ENCODE measurements at places on chromosomes 7 and 10. TPM values are rescaled to one million over a fixed set of nuclear protein-coding genes. Genes with fewer than 3 reads are reported as not detected.

PON1 gene
- total RNA-seq: not detected

ZFYVE27 gene
- total RNA-seq: 15.1 TPM

MYPN gene
- 285 TPM for total RNA-seq

CNPY1 gene
- total RNA-seq: not detected

FOXI2 gene
- total RNA-seq: not detected

CHST15 gene
- total RNA-seq: 3.6 TPM

MNX1 gene
- total RNA-seq: not detected

CALCR gene
- total RNA-seq: 1.0 TPM

PPP1R3A gene
- 124 TPM for total RNA-seq

TLX1 gene
- not detected for total RNA-seq

AKR1C8 gene
- not detected for total RNA-seq

FKBP9 gene
- 42.6 TPM for total RNA-seq

SLC18A3 gene
- not detected for total RNA-seq

C10orf105 gene
- not detected for total RNA-seq

SHH gene
- total RNA-seq: not detected

ASB10 gene
- total RNA-seq: 24.3 TPM

UCMA gene
- total RNA-seq: not detected

ANXA8 gene
- 0.17 TPM for total RNA-seq

GPRIN2 gene
- total RNA-seq: not detected

PNLIPRP2 gene
- total RNA-seq: not detected

CLCN1 gene
- 3.6 TPM for total RNA-seq

CCDC172 gene
- total RNA-seq: not detected

MGMT gene
- total RNA-seq: 13.3 TPM

RBP3 gene
- not detected for total RNA-seq

LCOR gene
- 17.2 TPM for total RNA-seq

NRCAM gene
- 0.21 TPM for total RNA-seq

LLCFC1 gene
- total RNA-seq: not detected

ADIRF gene
- total RNA-seq: 19.1 TPM

H2BK1 gene
- total RNA-seq: not detected

DUSP5 gene
- 2.7 TPM for total RNA-seq

KLF14 gene
- total RNA-seq: 0.34 TPM

PRKCQ gene
- 76.3 TPM for total RNA-seq

PHKG1 gene
- 99.6 TPM for total RNA-seq

RPEL1 gene
- not detected for total RNA-seq

DLX5 gene
- not detected for total RNA-seq

DOCK1 gene
- 6.5 TPM for total RNA-seq

CALY gene
- total RNA-seq: not detected

TRIM73 gene
- total RNA-seq: 0.27 TPM

GRID2IP gene
- total RNA-seq: not detected

HTRA1 gene
- total RNA-seq: 14.5 TPM

SYT15 gene
- 2.6 TPM for total RNA-seq

SSMEM1 gene
- not detected for total RNA-seq

GALNT17 gene
- total RNA-seq: 2.2 TPM

CPA2 gene
- total RNA-seq: not detected

SRGN gene
- 32.9 TPM for total RNA-seq

GTF2IRD2 gene
- 20.8 TPM for total RNA-seq

ANLN gene
- 1.1 TPM for total RNA-seq

Data from psoas muscle (tissue), 8 donors.